Stimulated activated CD4-positive, alpha-beta T cell treated with anti-CD3 and anti-CD28 coated beads, Interleukin-1b, Interleukin-23, amount 100 ng/mL, for 4 hours (primary cell): ENCODE measurements at places on chromosomes 1 and 21.

DNA sequence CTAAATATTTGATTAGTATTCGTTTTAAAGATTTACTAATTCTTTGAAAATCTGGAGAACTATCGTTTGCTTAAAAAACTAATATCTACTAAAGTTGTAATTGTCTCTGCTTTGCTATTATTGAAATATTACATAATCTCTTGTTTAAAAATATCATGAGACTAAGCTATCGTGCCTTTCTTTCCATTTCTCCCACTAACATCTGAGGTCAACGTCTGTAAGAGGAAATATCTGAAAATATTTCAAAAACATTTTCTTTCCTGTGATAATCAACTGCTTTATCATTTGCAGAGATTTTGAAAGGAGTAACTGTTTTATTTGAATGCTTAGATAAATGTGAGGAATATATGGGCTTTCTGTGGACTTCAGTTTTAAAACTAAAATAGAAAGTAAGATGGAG, 694.1 kb downstream of the USP25 start:
- no peak for DNase-seq

DNA sequence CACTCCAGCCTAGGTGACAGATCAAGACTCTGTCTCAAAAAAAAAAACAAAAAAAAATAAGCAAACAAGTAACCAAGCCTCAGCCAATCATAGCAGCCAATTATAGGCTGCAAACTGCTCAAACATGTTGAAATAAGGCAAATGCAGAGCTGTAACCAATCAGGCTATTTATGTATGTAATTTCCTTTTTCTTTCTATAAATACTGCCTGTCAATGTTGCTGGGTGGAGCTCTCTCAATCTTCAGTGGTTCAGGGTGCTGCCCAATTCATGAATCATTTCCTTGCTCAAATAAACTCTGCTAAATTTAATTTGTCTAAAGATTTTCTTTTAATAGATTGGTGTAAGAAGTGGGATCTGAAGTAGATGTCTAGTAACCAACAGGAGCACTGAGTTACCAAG, 11.6 kb upstream of the CD1D start:
- DNase-seq: no peak

DNA sequence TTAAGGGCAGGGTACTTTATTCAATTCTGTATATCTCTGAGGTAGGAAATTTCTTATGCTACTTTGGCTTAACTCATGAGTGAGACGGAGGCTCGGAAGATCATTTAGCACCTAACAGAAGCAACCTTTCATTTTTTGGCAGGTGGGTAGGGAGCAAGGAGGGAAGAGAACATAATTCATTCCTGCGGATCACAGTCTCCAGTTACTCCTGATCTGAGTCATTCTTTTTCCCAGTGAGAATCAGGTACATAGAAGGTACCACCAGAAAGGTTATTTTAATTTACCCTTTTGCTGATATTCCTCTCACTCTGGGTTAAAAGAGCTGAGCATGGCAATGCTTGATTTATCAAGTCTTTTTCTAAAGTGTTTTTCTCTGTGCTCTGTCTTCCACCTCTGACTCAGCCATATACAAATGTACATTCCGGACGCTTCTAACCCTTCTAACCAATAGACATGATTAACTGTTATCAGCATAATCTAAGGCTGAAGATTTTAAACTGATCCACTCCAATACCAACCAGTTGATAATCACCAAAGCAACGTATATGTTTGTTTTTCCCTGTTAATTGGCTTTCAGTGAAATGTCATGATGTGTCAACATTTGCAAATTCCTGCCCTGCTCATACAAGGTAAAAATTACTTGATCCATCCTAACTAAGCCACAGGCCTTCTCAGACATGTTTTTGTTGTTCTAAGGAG, 271.7 kb downstream of the DUSP10 start:
- DNase-seq: no peak

DNA sequence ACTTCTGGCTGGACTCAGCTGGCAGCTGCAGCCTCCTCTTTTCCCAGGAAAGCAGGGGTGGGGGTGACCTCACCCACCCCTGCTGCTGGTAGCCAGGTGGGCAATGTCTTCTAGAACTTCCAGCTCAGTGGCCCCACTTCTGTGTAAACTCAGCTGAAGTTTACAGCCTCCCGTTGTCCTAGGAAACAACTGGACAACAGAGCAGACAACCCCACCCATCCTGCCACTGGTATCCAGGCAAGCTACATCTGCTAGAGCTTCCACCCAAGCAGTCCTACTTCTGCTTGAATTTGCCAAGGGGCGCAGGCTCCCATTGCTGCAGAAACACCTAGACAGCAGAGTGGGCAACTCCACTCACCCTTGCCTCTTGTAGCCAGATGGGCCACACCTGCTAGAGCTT, 309.6 kb upstream of the BEND5 start:
- no peak for DNase-seq

DNA sequence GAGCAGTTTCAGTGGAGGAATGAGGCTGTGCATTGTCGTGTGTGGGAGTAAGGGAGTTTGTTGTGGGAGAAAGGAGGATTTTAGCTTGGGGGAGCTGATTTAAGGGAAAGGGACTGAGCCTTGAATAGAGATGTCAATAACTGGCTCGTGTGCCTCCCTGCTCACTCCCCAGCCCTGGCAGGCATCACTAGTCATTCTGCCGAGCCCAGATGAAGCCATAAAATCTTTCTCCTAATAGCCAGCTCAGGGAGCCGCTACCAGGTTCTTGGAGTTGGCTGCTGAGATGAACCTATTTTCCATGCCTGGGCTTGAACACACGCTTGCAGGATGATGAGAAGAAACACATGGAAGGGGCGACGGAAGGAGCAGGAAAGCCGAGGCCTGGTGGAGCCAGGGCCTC, 65.0 kb upstream of the POU3F1 start:
- no peak for DNase-seq

GRCh38 chr1:16178596-16179497, 23.0 kb upstream of the EPHA2 start:
- DNase-seq: no peak

GRCh38 chr1:94627771-94628498, 86.4 kb upstream of the F3 start:
- no peak for DNase-seq

DNA sequence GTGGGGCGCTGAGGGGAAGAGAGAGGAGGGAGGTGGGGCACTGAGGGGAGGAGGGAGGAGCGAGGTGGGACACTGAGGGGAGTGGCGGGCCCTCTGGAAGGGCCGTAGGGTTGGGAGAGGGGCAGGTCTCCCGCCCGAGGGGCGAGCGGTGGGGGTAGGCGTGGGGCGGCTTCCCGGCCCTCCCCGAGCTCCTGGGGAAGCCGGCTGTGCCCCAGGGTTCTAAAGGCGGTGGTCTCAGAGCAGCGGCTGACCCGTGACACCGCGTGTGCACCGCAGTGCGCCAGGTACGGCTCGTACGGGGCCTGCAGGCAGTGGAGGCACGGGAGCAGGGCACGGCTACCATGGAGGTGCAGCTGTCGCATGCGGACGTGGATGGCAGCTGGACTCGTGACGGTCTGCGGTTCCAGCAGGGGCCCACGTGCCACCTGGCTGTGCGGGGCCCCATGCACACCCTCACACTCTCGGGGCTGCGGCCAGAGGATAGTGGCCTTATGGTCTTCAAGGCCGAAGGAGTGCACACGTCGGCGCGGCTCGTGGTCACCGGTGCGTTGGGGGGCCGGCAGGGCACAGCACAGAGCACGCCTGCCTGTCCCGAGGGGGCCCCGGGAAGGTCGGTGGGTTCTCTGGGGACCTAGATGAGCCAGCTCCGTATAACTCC, 68.5 kb downstream of the OBSCN start:
- DNase-seq: no peak

DNA sequence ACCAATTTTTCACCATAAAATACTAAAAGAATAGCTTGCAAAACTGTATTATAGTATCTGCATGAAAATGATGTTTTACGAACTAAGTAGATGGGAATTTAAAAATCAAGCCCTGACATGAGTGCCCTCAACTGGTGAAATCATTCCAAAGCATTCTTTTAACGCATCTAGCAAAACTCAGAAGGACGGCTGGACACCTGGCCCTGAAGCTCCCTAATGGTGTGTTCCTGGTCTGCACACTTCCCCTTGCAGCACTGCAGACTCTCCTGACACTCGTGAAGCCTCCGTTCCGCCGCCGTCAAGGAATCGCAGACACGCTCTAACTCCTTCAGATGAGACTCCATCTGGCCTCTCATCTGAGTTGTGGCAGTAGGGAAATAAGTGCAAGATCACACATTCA, 39.9 kb downstream of the ODF2L start:
- no peak for DNase-seq

- DNase-seq: no peak
These were observed 53.8 kb upstream of the KCNA3 start for GRCh38 chr1:110728388-110729001.

DNA sequence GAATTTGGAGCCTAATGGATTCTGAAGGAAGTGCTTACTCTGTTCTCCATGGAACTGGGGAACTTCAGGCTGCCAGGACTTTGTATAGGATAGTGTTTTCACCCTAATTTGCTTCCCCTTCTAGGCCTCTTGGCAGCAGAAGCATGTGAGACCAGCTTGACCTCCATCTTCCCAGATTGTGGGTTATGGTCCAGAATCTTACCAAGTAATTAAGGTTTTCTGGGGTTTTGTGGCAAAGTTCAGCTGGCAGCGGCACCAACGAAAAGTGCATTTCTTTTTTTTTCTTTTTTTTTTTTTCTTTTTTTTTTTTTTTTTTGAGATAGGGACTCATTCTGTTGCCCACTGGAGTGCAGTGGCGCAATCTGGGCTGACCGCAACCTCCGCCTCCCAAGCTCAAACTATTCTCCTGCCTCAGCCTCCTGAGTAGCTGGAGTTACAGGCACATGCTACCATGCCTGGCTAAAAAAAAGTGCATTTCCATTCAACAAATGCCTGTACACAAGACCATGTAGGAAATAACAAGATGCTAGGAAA, 3.4 kb upstream of the BMP8A start:
- DNase-seq: no peak

DNA sequence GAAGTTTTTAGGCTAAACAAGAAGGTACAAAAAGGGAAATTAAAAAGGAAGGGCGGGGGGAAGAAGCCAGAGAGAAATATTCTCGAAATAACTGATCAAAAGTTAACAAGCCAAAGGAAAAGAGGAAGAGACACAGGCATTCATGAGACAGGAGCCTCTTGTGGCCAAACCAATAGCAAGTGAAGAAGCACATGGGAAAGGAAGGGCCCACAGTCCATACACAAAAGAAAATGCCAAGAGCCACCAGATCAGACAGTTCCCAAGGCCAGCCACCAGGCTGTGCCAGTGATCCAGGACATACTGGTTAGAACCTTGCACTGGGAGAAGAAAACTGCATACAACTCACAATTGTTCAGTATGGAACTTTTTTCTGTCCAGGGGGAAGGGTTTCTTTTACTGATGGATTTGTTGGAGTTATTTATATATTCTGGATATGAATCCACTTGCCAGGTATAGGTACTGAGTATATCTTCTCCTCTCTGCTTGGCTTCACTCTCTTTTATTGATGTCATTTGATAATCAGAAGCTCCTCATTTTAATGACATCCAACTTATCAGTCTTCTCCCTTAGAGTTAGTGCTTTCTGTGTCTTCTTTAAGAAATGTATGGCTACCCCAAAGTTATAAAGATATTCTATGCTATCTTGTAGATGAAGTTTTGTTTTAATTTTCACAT, 76.8 kb downstream of the CD46 start:
- peak; percentile 52 for DNase-seq

DNA sequence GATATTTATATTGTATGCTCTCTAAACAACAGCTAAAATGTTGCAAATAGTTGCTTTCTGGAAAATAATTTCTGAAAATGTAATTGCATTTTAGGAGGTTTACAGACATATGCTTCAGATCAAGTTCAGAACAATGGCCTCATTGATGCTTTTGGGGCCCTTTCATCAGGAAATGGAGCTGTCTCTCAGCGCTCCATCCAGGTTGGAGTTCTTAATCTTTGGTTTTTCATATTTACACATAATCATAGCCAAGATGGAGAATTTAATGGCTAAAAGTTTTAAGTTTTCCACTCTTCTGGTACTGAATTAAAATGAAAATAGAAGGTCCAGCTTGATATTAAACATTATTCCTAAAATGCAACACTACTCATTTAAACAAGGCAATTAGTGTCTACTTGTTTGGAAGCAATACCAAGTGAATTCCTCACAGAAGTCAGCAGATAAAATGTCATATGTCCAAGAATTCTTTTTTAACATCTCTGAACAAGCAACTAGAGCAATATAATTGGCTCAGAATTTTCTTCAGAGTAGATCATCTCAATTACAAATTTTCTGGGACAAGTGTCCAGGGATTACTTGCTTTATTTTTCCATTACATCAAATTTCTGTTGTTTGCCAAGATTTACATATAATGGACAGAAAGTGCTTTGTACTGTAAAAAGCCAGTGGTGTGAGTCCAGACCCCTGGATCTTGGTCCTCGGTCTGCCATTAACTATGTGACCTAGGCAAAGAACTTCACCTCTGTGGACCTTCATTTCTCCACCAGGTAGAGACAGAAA, 22.6 kb downstream of the CLCA1 start:
- no peak for DNase-seq

GRCh38 chr1:107524301-107524700, 383.5 kb downstream of the NTNG1 start:
- no peak for DNase-seq

DNA sequence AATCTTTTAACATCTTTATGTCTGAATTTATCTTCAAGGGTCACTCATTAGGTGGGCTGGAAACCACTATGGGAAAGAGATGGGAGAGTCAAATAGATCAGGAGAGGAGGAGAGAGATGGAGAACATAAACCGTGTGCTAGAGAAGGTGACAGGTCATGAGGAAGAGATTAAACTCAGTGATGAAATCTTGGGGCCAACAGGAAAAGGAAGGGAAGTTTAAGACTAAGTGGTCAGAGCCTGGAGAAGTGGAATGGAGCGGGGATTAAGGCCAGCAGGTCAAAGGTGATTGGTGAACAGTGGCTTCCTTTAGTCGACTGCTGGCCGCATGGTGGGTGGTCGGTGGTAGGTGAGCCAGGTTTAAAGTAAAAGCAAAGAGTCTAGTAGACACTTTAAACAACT, 169.3 kb upstream of the IVNS1ABP start:
- no peak for DNase-seq
